Stimulated activated CD8-positive, alpha-beta memory T cell treated with anti-CD3 and anti-CD28 coated beads, Interleukin-7, amount 100 ng/mL, for 24 hours (primary cell): ENCODE measurements at places on chromosomes 16 and 17.

DNA sequence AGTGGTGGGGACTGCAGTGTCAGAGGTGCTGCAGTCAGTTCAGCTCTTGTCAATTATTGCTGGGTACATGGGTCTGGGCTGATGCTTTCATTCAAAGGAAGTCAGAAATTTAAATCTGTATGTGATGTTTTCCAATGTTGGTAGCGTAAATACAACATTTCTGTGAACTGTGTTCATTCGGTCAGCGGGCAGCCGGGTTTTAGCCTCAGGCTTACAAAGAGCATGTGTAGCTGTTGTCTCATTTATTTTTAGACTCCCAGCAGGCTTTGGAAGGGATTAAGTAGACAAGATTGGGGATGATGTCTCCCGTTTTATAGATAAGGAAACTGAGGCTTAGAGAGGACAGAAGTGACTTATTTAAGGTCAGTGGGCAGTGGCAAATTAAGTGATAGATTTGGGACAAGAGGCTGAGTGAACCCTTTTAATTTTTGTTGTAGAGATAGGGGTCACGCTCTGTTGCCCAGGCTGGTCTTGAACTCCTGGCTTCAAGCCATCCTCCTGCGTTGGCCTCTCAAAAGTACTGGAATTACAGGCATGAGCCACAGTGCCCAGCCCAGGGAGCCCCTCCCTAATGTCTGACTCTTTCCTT lies 8.1 kb downstream of the AQP8 start:
- no peak for DNase-seq

- peak; percentile 56 for DNase-seq
Measured at GRCh38 chr16:58487566-58488351, 12.2 kb upstream of the NDRG4 start.

GRCh38 chr17:44359458-44360143 lies 4.1 kb downstream of the FAM171A2 start:
- no peak for DNase-seq

- DNase-seq, result no peak
Measured at GRCh38 chr16:84603140-84603816, 14.6 kb downstream of the COTL1 start.

GRCh38 chr17:35171834-35172233 lies 22.4 kb downstream of the SLC35G3 start:
- no peak for DNase-seq

DNA sequence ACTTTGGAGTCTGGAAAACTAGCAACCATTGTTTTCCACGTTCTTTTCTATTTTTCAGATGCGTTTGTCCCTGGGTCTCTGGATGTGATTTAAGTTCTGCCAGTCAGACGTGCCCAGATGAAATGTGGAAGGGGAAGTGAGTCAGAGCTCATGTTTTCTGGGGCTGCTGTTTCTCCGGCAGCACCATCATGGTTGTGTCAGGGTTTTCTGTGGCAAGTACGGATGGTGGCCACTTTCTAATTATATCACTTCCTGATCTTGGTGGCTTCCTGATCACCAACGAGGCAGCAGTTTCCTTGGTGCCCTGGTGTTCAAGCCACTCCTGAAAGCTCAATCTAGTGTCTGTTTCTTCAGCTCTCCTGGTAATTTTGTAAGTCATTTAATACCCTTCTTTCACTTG lies 31.4 kb upstream of the PMFBP1 start:
- DNase-seq, result no peak

DNA sequence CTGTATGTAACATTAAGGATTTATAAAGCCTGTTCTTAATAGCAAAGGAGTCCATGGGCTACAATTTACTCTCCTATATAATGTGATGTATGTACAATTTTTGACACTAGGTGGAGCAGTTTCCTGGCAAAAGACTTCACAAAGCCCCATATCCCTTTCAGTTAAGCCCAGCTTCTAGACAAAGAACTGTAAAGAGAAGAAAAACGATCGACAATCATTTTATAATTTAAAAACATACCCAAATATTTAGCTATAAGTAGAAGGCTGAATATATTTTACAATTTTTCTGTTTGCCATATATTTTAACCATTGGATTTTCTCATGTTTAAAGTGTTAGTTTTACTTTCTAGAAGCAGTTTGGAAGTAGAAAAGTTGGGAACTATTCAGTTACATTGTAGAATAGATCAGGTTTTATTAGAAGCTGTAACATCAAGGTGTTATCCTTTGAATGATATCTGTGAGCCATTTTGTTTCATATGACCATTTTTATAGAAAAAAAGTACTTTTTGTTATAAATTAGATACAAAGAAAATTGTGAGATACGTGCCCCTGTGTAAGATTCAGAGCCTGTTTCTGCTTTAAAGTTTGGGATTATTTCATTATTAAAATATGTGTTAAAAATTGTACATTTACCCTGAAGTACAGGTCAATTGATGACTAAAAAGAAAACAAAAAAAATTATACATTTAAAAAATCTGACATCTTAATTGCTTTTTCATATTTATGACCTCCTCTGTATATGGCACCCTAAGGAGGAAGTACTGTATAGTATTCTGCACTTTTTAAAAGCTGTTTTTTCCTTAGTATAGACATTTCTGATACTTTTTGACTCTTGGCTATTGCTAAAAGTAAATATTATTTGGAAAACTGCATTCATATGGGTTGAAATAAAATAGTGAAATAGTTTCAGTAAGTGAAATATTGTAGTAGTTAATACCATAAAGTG lies 46.3 kb downstream of the VMP1 start:
- DNase-seq, result no peak
